ENCODE measurements at places on chromosomes 7 and 10.
A peak's percentile ranks its signal among the peaks of the same experiment; 100 is the strongest.

GRCh38 chr10:84329196-84329611 lies 815 bp downstream of the CCSER2 start:
- DNase-seq: no peak

- no peak for DNase-seq
Observed at GRCh38 chr7:15914611-15915010, 228.1 kb upstream of the MEOX2 start.

GRCh38 chr7:116211006-116211912 lies 920 bp downstream of the TES start:
- peak; percentile 84 for DNase-seq

DNA sequence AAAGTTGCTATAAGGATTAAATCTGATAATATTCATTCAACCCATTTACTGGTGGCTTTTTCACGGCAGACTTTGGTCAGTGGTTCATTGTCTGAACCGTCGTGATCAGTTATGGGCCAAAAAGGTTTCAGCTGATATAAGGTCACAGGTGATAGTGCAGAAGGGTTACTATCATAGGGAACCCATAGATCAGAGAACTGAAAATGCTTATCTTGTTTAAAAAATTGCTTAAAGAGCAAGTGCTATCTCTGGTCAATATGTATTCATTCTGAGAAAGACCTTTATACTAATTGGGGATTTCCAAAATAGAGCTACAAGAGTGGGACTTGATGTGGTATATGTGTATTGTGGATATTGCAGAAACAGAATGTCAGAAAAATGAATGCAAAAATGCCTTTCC lies 147.8 kb upstream of the SEMA3E start:
- DNase-seq: no peak

- no peak for DNase-seq
Observed at GRCh38 chr7:27185013-27185853, at the start of gene HOXA11. Gene HOXA11, minus strand, starts transcription at chr7:27185232. Its CDS starts 88 bp downstream, at chr7:27185144.

GRCh38 chr7:16646472-16647072 lies 591 bp downstream of the BZW2 start:
- DNase-seq: no peak
